ENCODE measurements at places on chromosomes 3 and 15.

- no peak for DNase-seq
These were observed 73.8 kb upstream of the HEG1 start for GRCh38 chr3:125129512-125129997.

DNA sequence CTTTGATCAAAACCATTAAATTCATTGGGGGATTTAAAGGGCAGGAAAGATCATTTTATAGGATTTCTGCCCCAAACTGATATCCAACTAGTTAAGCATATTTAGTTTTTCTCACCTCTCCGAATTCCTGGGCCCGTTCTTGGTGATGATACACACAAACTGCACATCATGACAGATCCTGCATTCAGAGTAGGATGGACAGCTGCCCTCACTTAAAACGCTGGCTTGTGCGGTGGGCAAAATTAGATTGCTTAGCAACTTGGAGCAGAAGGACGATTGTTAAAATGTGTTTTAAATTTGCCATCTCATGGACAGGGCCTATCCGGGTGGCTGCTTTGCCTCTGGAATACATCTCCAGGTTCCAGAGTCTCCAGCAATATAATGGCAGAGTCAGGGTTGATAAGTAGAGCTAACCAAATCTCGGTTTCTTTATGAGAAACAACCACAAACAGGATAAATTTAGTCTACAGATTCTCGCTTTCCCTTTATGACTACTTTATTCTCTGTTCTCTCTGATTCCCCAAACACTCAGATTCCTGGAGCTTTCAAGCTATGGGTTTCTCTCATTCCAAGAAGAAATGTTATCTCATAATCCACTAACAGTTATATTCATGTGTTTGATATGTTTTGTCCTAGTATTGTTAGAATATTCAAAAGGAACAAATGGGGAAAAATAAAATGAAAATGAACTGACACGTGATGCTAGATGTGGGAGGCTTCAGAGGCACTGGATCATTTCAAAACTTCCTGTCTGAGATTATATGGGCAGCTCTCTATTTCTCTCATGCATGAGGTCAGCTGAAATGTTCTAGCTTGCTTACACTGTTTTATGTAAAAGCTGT, 1014.1 kb upstream of the SEMA6D start:
- DNase-seq: no peak

- DNase-seq: no peak
These were observed 201.0 kb upstream of the GBE1 start for GRCh38 chr3:81962396-81962795.

DNA sequence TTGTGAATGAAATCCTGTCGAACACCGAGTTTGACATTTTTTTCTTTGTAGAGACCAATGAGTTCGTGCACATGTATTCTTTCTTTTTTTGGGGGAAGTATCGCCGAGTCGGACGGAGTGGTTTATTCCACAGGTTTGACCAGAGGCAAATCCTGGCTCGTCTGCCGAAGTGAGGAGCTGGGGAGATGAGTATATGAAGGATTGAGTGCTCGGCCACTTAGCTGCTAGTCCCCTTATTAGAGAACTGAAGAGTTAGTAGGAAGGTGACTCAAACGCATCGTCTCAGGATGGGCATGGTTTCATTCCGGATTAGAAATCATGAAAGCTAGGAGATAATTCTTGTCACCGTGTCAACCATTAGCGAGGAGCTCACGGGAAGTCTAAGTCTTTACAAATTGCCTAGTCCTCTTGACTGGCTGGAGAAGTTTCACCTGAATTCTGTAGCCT, 154.7 kb upstream of the GOLIM4 start:
- DNase-seq: no peak

GRCh38 chr3:127613406-127613805, 15.2 kb downstream of the MCM2 start:
- DNase-seq: no peak

DNA sequence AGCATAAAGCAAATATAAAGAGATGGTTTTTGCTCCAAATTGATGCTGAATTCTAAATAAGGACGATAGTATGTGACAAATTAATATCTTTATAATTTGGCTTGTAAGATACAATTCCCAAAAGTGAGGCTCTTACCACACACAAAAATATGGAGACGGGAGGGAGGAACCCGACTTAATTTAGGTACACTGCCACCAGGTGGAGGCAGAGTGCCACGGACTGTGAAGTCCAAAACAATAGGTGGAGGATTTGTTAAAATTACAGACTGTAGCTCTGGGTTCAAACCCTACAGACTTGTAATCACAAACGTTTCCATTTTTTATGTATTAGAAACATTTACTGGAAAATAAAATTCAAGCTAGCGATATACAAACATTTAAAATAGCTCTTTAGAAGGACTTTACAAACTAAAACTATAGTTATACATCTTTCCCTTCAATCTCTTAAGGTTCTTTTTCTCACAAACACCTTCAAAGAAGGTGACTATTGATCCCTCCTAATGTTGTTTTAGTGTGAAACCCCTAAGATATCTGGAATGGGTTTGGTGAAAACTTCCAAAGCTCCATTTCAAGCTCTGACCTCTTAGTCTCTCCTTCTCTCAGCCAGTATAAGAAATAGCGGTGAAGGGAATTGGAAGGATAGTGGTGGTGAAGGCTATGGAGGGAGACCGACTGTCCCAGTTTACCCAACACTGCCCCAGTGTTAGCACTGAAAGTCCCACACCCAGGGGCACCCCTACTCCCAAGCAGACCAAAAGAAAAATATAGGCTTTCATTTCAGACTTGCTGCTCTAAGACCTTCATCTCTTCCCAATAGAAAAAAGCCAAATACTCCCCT, 89.7 kb downstream of the AQP9 start:
- DNase-seq: peak; percentile 38

GRCh38 chr3:171801738-171802589, 8.3 kb downstream of the PLD1 start:
- DNase-seq: no peak

GRCh38 chr3:53250881-53251605, 4.8 kb downstream of the TKT start:
- DNase-seq: no peak

DNA sequence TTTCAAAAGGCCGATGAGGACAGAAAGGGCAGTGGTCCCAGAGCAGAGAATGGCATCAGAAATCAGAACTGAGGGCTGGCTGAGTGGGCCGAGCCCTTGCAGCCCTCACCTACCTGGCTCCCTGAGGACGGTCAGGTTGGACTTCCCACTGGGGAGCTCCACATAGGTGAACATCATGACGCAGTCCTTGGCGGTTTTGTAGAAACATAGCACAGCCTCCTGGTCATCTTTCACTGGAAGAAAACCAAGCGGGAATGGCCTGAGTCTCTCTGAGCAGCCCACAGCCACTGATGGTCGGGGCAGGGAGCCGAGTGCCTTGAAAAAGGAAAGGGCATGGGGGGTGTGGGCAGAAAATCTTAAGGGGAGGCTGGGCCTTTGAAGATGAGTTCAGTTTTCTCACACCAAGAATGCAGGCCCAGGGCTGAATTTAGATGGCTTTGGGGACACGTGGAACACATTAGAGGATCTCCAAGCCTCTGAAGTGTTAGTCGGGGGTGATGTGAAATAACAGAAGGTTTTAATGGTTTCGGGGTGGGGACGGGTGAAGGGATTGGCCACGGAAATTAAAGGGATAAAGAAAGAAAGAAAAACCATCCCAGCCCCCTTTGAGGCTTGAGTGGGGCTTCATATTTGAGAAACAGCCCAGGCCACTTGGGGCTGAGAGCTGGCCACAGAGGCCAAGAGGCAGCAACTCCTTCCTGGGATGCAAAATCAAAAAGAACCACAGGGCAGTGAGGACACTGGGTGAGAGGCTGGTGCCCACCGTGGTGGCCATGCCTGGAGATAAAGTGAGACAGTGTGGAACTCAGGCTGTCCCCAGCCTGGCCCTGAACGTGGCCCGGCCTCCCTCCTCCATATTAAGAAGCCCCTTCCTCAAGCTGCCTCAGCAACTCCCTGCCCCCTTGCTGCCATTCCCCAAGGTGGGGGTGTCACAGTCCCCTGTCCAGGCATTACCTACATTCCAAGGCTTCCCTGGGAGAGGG, 36.2 kb downstream of the UMPS start:
- DNase-seq: no peak

GRCh38 chr3:177337541-177338331, 140.5 kb upstream of the TBL1XR1 start:
- peak; percentile 52 for DNase-seq

- no peak for DNase-seq
These were observed 80.8 kb upstream of the PEX5L start for GRCh38 chr3:180117381-180118163.

- no peak for DNase-seq
These were observed 26.2 kb downstream of the PDE8A start for GRCh38 chr15:85007741-85008397.

DNA sequence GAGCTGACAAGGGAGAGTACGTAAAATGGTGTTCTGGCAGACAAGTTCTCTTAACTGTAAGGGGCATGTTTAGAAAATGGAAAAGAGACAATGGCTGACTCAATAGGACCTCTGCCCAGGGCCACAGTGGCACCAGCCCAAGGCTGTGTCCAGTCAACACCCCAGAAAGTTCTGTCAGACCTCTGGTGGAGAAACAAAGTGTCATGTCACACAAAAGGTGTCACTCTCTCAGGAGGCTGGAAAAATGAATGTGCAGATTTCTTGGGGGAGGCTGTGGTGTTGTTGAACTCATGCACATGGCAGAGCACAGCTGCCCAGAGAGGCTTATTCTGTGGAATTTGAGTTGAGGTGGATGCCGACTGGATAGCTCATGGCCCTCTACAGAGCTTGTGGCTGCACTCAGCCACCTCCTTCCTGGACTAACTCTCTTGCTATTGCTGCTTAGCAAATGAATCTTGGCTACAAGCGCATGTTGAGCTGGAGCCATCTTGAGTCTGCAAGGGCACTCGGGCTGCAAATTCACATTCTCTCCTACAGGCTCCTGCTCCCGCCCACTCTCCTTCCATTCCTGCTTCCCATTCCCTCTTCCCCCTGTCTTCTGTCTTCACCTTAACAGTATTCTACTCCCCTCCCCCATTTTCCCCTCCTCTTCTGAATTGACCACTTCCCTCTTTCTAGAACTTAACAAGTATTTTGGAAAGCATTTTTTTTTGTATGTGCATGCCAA, 55.8 kb upstream of the SLC7A14 start:
- no peak for DNase-seq
